ENCODE measurements at places on chromosomes 16 and 17. TPM values are rescaled to one million over a fixed set of nuclear protein-coding genes. Genes with fewer than 3 reads are reported as not detected.

DNA sequence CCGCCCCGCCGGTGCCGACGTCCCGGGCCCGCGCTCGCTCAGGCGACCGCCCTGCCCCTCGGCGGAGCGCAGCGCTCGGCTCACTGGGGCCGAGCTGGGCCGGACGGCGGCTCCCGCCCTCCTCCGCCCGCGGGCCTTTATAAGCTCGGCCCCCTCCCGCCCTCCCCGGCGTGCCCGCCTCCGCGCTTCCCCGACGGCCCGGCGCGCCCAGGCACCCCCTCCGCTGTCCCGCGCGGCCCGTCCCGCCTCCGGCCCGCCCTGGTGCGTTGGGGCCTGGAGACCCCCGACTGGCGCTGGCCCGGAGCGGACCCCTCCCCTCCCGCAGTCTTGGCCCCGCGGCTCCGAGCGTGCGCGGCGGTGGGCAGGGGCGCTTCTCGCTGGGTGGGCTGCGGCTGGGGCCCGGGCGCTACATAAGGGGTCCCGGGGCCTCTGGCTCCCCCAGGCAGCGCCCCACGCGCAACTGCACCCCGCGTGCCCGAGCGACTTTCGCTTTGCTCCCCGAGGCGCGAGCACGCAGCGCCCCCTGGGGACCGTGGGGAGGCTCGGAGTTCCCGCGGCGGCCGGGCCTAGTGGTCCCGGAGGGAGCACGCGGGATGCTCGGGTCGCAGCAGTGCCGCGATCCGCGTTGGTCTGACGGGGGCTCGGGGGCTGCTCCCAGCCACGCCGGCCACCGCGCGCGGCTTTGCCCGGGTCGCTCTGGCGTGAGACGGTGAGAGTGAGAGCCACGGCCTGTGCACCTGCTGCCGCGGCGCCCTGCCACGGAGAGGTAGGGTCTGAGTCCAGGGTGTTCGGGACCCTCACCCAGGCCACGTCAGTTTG is at the start of gene PIEZO1:
TSS of gene PIEZO1 (minus strand) at position 115 of the 819 bp plus-strand sequence. CDS start 256 bp downstream, outside the sequence.
- DNase-seq = peak; percentile 95

DNA sequence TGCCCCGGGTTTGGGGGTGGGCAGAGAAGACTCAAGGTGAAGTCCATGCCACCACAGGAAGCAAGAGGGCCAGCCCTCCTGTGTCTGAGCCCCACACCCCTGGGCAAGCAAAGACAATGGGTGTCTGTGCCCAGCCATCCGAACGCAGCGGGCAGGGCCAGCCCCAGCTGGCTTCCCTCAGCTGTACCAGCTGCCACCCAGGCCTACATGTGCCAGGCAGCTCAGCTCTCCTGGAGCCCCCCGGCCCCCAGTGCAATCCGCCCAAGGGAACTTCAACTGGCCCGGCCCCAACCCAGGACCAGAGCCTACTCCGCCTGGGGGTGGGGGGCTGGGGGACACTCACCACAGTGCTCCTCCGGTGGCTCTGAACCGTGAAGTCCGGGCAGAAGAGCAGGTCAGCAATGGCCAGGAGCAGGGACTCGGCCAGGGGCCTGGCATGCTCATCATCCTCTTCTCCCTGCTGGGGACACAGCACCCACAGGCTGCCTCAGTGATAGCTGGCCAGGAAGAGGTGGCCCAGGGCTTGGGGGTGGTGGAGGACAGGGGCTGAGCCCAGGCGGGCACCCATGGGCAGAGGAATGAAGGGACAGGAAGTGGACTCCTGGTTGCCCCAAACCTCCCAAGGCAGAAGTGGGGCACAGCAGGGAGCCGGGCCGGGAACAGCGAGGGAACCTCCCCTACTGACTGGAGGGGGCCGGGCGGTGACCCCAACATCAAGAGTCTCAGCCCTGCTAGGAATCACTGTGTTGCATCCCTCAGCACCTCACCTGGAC is 9.8 kb downstream of the HID1 start:
- DNase-seq = no peak

DNA sequence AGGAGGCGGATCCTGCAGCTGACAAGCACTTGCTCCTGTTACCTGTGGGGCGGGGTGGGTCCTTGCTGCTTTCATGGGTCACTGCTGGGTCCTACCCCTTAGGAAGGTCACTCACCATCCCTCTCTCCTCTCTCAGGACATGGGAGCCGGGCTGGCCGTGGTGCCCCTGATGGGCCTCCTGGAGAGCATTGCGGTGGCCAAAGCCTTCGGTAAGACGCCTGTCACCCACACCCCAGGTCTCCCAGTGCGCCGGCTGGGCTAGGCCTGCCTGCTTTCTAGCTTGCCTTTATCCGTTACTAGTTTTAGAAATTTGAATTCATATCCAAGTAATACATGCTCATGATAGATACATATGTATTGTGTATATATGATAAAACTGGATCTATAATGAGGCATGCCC is 17.2 kb downstream of the SLC26A11 start:
- no peak for DNase-seq

GRCh38 chr17:924711-925475 is 54.7 kb downstream of the NXN start:
- no peak for DNase-seq

DNA sequence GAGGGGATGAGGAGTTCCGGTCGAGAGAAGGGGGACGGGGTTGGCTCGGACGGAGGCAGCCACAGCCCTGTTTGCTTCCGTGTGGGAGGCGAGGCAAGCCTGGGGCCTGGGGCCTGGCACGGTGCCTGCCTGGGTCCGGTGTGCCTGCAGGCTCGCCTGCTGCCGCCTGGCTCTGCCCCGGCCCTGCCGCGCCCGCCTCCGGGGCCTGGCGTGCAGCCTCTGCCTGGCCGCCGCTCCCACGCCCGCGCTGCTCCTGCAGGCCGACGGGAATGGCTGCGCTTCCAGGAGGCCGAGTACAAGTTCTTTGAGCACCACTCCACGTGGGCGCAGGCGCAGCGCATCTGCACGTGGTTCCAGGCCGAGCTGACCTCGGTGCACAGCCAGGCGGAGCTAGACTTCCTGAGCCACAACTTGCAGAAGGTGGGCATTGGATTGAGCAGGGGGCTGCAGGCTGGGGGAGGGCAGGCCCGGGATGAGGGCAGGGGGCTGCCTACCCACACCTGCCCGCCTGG is 53.1 kb downstream of the MRC2 start:
- peak; percentile 80 for DNase-seq

DNA sequence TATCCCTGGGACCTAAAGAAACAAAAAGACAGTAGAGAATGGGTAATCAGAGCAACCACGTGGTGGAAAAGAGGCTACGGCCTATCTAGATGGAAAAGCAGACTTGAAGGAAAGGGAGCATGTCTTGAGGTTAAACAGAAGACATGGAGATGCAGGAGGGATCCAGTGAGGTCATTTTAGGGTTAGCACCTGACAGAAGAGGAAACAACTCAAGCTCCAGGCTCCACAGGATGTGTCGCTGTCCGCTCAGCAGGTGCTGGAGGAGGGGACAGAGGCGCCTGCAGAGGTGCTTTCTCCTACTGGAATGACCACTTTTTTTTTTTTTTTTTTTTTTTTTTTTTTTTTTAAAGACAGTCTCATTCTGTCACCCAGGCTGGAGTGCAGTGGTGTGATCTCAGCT is 47.5 kb upstream of the CLEC3A start:
- no peak for DNase-seq

DNA sequence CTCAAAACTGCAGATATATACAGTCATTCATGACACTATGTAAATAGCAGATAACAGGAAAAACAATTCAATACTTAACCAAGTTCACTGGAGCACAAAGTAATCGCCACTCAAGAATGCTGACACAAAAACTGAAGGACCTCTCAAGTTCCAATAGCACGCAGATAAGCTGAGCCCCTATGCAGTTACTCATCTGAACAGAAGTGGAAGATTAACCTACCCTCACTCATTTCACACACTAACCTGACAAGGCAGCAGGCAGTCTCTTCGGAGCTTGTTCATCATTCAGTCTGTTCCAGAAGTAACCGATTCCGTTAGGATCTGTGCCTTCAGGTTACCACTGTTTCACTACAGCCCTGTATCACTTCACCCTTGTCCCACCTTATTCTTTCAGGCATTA is 6.0 kb downstream of the HELZ start:
- no peak for DNase-seq

DNA sequence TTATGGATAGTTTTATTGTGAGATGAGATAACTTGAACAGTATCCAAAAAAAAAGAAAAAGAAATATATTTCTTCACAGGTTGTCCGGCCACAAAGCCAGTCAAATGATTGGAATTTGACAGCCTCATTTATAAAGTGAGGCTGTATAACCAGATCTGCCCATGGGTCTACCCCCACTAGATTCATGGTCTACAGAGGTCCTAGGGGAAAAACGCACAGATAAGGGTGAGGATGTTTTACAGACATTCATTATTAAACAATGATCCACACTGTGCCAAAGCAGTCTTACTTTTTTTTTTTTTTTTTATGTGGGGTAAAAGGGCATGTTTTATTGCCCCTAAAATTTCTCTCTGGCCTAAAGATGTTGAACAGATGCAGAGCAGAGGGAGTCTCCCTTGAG is 1503.0 kb upstream of the CDH8 start:
- DNase-seq = no peak

- DNase-seq = peak; percentile 30
These were observed 61.0 kb upstream of the DNAJA2 start for GRCh38 chr16:47034455-47034854.

GRCh38 chr16:23324727-23325126 is 22.6 kb downstream of the SCNN1B start:
- peak; percentile 77 for DNase-seq

The KRTAP4-6 gene
- not detected for total RNA-seq

Measured in posterior vena cava (tissue), 2 donors.